Bronchus fibroblast of lung (primary cell): ENCODE measurements at places on chromosomes 3 and 15. TPM values are rescaled to one million over a fixed set of nuclear protein-coding genes. Genes with fewer than 3 reads are reported as not detected.

Gene PROS1
- total RNA-seq: 8.6 and 11.9 TPM in 2 replicates

Gene FLNB
- 109 and 112 TPM in 2 replicates for total RNA-seq

Gene GPR15
- not detected in 2 replicates for total RNA-seq

Gene FHIT
- total RNA-seq: 0.45 and 0.50 TPM in 2 replicates

Gene TTLL13
- not detected in 2 replicates for total RNA-seq

Gene RETNLB
- not detected in 2 replicates for total RNA-seq

Gene SLCO2A1
- total RNA-seq: 2.7 and 3.0 TPM in 2 replicates

Gene ASB14
- not detected in 2 replicates for total RNA-seq
